Caco-2 (cell line): ENCODE measurements at places on chromosomes 13 and 19.

GRCh38 chr13:29935309-29935981, 85.0 kb upstream of the UBL3 start:
- no peak for DNase-seq

DNA sequence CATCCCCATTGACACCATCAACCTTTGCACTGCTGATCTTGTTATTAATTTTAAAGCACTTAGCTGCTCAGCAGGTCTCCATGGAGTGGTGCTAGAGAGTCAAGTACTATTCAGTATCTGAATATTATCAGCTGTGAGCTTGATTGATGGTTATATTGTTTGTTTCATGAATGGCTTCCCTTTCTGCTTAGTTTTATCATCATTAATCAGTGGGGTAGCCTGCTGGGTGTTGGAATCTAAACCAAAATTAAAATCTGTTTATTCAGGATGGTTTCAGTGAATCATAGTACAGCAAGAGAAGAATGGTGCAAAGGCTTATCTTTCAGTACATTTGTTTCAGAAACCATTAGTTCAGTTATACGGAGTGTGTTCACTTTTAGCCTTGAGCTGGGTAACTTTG, 42.5 kb upstream of the SCEL start:
- no peak for DNase-seq

DNA sequence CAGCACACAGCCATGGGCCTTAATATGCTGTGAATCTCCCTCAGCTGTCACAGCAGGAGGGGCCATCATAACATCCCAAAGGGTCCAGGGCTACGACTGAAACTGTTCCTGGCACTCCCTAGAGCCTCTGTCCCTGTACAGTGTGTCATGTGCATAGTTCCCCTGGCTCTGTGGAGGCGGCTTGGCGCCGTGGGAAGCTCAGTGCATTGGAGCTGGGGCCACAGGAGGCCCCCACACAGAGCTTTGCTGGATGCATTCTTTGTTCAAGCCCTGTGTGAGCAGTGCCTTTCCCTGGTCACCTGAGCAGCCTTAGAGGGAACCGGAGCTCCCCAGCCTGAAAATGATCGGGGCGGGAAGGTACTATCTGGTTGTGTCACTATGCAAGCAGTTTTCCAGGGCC, 21.4 kb downstream of the UBXN6 start:
- DNase-seq, result no peak

- DNase-seq, result no peak
Measured at GRCh38 chr19:18392926-18393325, 4.5 kb downstream of the LRRC25 start.

DNA sequence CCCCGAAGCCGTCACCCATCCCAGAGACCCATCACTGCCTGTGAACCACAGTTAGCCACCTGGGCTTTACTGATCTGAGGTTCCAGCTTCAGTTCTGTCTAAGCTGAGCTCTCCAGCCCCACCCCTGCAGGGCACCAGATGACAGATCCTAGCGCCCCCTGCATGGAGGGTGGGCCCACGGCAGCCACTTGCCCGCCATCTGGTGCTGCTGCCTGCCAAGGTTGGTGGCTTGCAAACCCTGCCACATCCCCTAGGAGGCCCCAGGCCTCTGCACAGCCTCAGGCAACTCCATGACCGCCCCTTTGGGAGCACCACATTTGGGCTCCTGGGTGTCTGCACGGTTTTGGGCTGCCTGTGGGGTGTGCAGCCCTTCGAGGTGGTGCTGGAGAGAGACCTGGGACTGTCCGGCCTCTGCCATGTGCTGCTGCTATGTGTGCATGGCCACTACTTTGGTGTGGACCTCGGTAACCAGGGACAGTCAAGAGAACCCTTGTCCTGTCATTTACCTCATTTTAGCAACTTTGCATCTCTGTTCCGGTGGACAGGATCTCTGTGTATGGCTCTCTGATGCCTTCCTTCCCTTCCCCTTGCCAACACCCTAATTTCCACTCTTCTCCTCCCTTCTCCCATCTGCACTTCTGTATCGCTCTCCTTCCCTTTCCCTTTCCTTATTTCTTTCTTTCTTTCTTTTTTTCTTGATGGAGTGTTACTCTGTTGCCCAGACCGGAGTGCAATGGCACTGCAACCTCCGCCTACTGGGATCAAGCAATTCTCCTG, 17.4 kb upstream of the SDHAF1 start:
- DNase-seq, result peak; percentile 47

- no peak for DNase-seq
Measured at GRCh38 chr13:73870970-73871935, 263.0 kb downstream of the KLF12 start.

DNA sequence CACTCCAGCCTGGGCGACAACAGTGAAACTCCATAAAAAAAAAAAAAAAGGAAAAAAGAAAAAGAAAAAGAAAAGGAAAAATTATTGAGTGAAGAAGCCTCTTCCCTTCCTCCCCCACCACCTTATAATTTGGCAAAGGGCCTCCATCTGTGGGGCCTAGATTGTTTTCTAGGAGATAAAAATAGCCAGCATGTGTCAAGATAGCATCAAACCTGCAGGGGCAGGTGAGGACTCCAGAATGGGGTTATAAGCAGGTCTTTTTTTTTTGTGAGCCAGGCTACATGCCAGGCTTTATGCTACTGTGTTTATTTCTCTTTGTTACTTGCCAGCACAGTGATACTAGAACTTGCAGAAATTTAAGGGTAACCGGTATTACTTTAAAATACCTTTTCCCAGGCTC, 11.7 kb upstream of the TRIM13 start:
- no peak for DNase-seq

- no peak for DNase-seq
Measured at GRCh38 chr19:3359919-3360420, 6.4 kb upstream of the NFIC start.

DNA sequence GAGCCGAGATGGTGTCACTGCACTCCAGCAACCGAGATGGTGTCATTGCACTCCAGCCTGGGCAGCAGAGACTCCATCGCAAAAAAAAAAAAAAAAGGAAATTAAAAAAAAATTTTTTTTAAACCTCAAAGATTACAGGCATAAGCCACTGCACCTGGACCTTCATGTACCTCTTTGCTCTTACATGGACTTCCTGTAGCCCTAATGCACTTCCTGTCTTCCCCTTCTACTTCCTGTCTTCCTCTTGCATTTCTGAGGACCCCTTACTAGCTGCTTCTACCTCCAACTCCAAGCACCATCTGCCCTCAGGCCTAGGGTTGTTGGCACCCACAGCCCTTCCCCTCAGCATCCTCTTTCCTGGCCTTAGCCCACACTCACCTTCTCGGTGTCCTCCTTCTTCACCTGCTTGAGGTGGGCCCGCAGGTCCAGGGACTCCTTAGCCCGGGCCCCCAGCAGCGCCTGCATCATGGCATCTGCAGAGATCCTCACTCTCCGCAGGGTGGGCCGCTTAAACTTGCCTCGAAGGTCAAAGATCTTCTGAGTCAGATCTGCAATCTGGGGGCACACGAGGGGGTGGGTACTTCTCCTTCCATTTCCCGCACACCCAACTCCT, 3.8 kb downstream of the TNNI3 start:
- no peak for DNase-seq

DNA sequence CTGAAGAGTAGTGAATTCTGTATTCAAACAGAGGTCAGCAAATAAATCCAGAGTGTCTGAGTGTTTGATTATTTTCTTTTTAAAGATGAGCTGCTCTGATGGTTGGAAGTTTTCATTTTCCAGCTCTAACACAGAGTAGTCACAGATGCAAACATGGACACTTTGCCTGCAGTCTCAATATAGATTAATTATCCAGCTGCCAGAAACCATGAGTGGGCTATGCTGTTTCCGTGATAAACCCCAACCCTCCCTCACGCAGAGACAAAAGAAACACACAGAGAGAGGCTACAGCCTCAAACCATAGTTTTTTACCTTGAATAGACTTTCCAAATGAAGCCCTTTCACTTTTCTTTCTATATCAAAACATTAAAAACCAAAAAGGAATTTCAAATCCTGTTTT, 884.7 kb downstream of the DIAPH3 start:
- DNase-seq, result no peak

GRCh38 chr13:21043898-21044297, 17.5 kb downstream of the LATS2 start:
- DNase-seq, result no peak

DNA sequence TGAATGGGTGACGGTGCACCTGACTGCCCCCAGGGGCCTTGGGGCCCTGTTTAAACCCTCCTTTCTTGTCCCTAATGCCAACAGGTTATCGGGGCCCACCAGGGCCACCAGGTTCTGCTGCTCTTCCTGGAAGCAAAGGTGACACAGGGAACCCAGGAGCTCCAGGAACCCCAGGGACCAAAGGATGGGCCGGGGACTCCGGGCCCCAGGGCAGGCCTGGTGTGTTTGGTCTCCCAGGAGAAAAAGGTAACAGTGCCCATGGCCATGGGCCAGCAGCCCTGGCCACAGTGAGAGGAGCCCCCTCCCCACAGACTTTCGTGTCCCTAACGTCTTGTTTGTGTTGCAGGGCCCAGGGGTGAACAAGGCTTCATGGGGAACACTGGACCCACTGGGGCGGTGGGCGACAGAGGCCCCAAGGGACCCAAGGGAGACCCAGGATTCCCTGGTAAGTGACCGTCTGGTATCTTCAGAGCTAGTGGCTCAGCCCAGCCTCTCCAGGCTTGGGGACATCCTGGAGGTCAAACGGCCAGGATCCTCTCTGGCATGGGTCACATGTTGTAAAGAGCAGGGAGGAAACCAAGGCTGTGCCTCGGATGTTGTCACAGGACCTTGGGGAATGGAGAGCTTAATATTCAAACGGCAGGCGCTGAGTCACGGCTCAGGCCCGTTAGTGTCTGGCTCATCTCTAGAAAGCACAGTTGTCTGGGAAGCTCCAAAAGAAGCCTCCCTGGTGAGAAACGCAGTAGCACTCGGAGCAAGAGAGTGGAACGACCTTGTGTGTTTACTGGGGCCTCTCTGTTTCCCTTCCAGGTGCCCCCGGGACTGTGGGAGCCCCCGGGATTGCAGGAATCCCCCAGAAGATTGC, 58.3 kb downstream of the RAB20 start:
- no peak for DNase-seq
